ENCODE measurements at places on chromosomes 5 and 9.

GRCh38 chr9:111832449-111832848 is 37.7 kb upstream of the SHOC1 start:
- no peak for DNase-seq

DNA sequence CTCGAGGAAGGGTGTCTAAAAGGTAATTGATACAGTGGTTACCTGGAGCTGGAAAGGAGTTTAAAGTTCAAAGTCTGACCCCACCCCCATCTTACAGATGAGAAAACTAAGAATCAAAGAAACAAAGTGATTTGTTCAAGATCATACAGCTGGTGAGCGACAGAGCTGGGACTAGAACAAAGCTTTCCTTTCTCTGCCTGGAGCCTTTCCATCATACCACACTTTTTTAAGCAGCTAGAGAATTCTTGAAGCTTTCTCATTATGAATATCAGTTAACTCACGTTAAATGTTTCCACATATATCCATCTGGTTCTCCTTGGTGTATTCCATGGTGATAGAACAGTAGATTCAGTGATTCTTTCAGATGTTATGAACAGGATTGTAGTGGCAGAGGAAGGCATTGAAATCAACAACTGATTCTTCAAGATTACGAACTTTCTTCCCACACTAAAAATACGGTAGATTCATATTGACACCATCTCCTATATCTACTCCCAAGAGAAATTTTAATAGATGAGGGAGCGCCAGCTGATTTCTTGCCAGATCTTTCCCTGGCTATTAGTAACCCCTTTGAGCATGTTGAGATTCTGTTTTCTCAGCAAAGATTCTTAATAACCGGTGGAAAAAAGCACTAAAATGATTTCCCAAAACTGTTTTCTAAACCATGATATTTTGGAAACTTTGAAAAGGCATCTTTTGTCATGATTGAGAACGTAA is 233.7 kb downstream of the ADAMTSL1 start:
- DNase-seq = no peak

GRCh38 chr9:120891245-120891883 is 14.4 kb upstream of the PHF19 start:
- no peak for DNase-seq

- DNase-seq = no peak
These were observed 1076.7 kb downstream of the NR2F1-AS1 start for GRCh38 chr5:92504346-92504745.

GRCh38 chr5:53319315-53319714 is 161.1 kb upstream of the FST start:
- no peak for DNase-seq

- DNase-seq = no peak
These were observed 15.6 kb upstream of the DIRAS2 start for GRCh38 chr9:90658181-90658580.

- DNase-seq = no peak
These were observed 4.1 kb downstream of the PCSK5 start for GRCh38 chr9:75894566-75894965.
